ENCODE measurements at places on chromosomes 16 and 17.

- DNase-seq: no peak
Observed at GRCh38 chr17:45370949-45371413, 54.2 kb upstream of the MAP3K14 start.

DNA sequence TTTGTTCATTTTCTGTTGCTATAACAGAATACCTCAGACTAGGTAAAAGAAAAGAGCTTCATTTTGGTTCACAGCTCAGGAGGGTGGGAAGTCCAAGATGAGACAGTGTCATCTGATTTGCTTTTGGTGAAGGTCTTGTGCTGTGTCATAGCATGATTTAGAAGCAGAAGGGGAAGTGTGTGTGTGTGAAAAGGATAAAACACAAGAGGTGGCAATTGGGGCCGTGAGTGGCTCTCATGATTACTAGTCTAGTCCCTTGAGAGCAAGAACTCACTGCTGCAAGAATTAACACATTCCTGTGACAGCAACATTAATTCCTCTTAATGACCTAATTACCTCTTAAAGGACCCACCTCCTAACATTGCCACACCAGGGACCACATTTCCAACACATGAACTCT is 8.3 kb downstream of the SLC35G3 start:
- peak; percentile 30 for DNase-seq

DNA sequence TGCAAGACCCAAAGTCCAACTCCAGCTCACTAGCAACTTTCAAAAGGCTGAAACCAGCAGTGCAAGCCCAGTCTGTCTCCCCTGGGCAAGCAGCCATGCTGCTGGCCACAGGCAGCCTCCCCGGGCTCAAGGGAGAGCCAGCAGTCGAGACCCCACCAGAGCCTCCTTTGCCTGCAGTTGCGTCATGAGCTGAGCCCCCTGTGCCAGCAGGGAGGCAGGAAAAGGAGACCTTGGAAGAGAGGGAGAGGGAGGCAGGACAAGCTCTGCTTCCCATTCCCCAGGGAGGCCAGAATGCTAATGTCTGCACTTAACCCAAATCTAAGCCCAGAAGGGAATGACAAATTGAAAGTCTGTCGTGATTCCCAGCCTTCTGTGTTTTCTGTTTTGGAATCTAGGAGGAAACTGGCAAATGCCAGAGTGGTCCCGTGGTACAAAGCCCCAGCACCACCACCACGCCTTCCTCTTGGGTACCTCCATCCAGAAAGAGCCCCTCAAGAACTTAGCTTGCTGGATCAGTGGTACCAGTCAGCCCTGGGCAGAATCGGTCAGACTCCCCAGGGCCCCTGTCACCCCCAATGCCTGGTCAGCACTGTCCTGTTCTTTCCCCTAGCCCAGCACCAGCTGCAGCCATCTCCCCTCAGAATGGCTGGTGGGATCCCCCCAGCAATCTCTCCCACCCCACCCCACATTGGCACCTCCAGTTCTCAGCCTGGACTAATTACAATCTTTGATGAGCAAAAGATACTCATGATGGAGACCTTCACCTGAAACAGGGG is 99.3 kb upstream of the TNRC6C start:
- DNase-seq: no peak

DNA sequence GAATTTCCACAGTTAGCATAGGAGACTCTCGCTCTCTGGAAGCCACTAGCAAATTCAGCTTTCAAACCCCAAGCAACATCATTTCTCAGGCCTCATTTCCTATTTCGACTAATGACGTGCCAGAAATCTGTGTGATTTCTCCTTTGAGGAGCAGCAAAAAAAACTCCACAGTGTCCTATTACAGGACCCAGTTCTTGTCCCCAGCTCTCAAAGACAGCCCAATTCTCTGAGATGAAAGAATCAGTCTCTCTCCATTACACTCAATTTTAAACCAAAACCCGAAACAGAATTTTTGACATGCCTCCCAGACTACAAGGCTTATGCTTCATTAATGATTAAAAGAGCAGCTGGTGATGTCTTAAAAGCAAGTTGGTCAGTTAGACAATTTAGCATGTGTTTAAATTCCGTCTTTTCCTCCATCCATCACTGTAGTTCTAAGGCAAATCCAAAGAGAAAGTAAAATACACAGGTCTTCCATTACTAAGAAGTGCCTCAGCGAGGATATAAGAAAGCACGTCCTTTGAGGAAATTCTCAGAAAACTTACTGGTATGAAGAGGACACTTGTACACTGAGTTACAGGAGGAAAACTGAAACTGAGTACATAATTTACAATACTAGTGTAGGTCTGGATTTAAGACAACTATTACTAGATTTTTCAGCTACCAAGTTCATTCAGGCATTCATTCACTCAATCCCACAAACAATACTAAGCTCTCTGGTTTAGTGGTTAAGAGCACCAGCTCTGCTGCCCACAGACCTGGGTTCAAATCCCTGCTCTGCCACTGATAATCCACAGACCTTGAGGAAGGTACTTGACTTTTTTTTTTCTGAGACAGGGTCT is 12.5 kb downstream of the TOM1L2 start:
- DNase-seq: no peak

GRCh38 chr16:82924075-82924854 is 297.5 kb downstream of the CDH13 start:
- no peak for DNase-seq

DNA sequence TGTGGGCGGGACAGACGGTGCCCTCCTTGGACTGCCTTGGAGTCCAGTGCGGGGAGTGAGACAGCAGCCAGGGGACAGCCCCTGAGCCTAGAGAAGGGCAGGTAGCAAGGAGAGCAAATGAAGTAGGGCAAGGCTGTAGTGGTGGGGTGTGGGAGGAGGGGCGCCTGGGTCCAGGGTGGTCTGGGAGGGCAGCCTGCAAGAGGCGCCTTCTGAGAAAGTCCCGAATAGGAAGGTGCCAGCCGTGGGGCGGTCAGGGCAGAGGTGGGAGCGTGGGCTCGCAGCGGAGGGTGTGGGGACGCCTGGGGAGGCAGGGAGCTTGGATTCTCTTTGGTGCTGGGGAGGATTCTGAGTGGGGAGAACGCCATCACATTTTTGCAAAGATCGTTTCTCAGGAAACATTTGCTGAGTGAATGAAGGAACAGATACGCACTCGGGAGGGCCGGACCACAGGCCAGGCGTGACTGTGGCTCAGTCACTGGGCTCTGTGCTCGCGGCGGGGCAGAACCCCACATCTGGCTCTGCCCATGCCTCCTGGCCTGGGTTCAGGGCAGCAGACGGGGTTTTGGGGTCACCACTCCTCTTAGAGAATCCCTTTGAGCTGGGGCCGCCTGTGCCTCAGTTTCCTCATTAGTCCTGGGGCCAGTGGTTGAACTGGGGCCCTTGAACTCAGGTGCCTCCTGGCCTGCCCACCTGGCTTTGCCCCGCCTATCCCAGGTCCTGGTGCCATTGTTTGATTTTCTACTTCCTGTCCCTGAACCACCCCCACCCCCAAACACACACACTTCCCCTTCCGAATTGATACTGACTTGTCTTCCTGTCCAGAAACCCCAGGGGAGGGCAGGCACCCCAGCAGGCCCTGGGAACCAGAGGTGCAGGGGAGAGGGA is 4.2 kb downstream of the SNN start:
- no peak for DNase-seq

- DNase-seq: no peak
Observed at GRCh38 chr16:346587-346986, 5.9 kb downstream of the AXIN1 start.

GRCh38 chr17:32315171-32315570 is 26.8 kb downstream of the C17orf75 start:
- DNase-seq: no peak

GRCh38 chr17:68169840-68170239 is 78.0 kb upstream of the AMZ2 start:
- no peak for DNase-seq

- DNase-seq: no peak
Observed at GRCh38 chr17:77320044-77320440, 179.3 kb downstream of the SEC14L1 start.

DNA sequence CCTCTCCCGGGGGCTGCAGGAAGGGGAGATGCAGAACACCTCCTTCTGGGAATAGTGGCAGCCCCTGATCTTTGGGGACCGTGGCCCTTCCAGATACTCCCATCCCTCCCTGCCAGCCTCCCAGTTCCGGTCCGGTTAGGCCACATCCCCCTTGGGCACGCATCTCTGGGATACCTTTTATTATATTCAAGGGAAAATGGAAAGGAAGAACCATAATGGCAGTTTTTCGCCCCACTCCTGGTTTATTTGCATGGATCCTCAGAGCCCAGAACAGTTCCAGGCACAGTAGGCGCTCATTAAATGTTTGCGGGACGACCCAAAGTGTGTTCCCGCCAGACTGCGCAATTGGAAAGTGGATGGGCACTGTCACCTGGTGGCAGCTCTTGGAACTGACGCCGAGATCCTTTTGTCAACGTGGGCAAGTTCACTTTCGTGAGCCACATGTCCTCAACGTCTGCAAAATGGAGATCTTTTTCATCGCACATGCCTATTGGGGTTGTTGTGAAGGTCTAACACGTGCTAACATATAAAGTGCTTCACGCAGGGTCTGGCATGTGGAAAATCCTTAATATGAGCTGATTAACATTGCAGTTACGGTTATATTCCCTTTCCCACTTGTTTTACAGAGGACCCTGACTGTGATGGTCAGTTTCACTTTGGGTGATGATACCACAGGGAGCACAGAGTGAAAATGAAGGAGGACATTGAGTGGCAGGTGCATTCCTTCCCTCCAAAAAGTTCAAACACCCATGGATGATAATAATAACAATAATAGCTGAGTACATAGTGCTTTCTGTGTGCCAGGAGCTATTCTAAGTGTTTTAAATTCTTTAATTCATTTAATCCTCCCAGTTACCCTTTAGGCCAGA is 1.7 kb upstream of the GPRC5B start:
- peak; percentile 67 for DNase-seq

- no peak for DNase-seq
Observed at GRCh38 chr17:69712801-69713311, 298.4 kb downstream of the MAP2K6 start.

DNA sequence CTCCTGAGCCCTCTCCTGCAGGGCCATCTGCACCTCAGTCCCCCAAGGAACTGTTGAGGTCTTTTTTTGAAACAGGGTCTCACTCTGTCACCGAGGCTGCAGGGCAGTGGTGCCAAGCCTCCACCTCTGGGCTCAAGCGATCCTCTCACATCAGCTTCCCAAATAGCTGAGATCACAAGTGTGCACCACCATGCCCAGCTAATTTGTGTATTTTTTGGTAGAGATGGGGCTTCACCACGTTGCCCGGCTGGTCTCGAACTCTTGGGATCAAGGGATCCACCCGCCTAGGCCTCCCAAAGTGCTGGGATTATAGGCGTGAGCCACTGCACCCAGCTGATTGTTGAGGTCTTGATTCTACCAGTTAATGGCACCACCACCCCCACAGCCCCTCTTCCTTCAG is 27.9 kb upstream of the ENDOV start:
- DNase-seq: no peak

GRCh38 chr16:86288716-86289294 is 221.5 kb upstream of the FOXF1 start:
- DNase-seq: no peak

GRCh38 chr17:880443-881269 is 98.5 kb downstream of the MRM3 start:
- DNase-seq: no peak

GRCh38 chr17:15966879-15967248 is 21.9 kb downstream of the ADORA2B start:
- no peak for DNase-seq
